Activated CD4-positive, alpha-beta T cell treated with anti-CD3 and anti-CD28 coated beads for 1 hour (primary cell): ENCODE measurements at places on chromosomes 7 and 10.

GRCh38 chr10:58886406-58886805 lies 290.0 kb upstream of the PHYHIPL start:
- no peak for DNase-seq

DNA sequence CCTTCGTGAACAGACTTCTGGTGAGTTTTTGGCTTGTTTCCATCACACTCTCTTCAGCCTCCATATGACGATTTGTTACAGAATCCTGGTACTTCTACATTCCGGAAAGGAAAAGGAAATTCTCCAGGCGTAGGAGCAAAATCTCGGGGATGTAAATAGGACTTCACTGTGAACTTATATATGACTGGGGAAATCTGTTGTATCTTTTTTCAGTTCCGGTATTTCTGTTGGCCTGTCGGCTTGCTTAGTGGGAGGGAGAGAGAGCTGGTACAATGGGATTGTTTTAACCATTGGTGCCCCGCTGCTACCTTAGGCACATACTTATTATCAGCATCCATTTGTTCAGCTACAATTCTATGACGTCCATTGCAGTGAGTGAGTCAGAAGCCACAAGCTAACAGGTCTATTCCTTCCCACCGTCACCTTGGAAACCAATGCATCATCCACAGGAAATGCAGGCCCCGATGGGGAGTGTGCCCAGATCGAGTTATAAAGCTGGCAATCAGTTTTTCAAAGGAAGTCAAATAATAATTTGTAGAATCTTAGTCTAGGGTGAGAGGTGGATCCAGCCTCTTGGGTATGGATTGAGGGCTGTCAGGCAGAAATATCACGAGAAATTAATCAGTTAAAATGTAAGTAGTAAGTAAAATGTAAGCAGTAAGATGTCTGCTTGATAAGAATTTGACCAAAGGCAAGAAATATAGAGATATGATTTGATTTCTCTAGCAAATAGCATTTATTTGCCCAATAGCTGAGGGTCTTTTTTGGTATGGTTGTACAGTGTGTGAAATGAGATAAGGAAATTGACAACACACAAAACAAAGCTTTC lies 92.0 kb upstream of the MKLN1 start:
- DNase-seq: peak; percentile 59

- DNase-seq: no peak
Observed at GRCh38 chr7:96189129-96189820, 132.6 kb downstream of the SLC25A13 start.

DNA sequence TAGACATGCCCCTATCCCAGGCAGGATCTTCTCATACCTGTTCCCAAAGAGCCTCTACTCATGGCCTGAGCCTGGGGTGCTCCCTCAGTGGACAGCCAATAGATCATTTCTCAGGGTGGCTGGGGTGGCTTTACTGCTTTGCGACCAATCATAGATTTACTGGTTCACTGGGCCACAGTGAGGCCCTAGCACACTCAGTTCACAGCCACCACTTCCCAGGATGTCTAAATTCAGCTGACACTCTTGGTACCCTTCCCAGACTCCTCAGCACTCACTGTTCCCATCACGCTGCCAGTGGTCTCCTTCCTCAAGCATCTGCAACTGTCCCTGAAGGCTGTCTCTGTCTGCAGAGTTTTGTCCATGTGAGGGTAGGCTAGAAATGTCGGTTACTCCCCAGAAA lies 50.6 kb downstream of the ARHGAP22 start:
- DNase-seq: no peak

DNA sequence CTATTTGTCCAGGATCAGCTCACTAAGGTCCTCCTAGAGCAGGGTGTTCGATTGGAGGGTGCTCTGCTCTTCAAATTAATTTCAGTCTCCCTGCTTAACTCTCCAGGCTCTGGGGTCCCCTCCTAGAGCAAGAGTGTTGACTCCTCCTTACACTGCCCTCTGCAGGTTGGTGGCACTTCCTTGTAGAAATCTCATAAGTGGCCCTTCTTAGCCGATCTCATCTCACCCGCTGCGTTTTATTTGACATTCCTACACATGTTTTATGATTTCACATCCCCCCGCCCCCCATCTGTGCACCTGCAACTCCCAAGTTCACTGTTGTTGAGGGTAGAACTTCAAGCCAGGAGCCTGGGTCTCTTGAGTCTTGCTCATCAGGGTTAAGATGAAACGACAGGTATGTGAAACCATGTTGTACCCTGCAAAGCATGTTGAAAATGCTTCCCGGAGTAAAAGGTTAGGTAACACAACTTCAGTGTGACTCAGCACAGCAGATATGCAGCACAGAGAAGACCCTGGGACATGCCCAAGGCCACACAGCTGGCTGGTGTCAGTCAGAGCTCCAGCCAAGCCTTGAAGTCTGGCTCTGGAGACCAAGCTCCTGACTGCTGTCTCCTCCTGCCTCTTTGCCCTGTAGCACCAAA lies 171.2 kb downstream of the PRKAG2 start:
- no peak for DNase-seq
